M059J (cell line): ENCODE measurements at places on chromosomes 3 and 15. TPM values are rescaled to one million over a fixed set of nuclear protein-coding genes. Genes with fewer than 3 reads are reported as not detected.
A peak's percentile ranks its signal among the peaks of the same experiment; 100 is the strongest.

ARHGEF26 gene
- total RNA-seq = 4.1 and 5.8 TPM in 2 replicates

HCLS1 gene
- total RNA-seq = 0.81 TPM in 1 of 2 replicates, not detected in the other

CCDC80 gene
- total RNA-seq = 136 and 288 TPM in 2 replicates

SLC9C1 gene
- total RNA-seq = not detected in 2 replicates

SLC2A2 gene
- total RNA-seq = 0.12 and 0.32 TPM in 2 replicates

CP gene
- total RNA-seq = 2.7 and 3.4 TPM in 2 replicates

CPNE4 gene
- total RNA-seq = 0.32 TPM in 1 of 2 replicates, not detected in the other

SLC38A3 gene
- total RNA-seq = 0.89 and 0.96 TPM in 2 replicates

MIX23 gene
- 56.4 and 112 TPM in 2 replicates for total RNA-seq

INAFM2 gene
- 21.6 and 29.3 TPM in 2 replicates for total RNA-seq

CCDC54 gene
- not detected in 2 replicates for total RNA-seq

CTXN2 gene
- total RNA-seq = 0.20 TPM in 1 of 2 replicates, not detected in the other

VGLL3 gene
- total RNA-seq = 13.9 and 17.5 TPM in 2 replicates

DNA sequence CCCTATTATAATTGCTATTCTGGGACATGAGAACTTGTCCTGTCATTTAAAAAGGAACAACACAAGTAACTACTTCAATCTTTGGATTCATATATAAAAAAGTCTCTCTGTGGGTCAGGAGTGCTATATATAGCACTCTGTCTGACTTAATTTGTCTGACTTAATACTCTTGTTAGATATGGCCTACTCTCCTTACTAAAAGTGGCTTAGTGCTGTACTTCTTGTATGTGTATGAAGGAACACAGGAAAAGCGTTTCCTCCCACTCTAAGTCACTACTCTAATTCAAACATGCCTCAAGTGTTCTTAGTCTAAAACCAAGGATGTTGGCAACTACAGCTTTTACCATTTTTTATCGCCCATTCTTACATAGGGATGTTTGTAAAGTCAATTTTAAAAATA is 255.2 kb upstream of the ROBO1 start:
- no peak for DNase-seq

- peak; percentile 20 for DNase-seq
Measured at GRCh38 chr15:77402740-77403379, 17.0 kb downstream of the PEAK1 start.

- no peak for DNase-seq
Measured at GRCh38 chr3:11713171-11713570, 69.5 kb upstream of the VGLL4 start.

DNA sequence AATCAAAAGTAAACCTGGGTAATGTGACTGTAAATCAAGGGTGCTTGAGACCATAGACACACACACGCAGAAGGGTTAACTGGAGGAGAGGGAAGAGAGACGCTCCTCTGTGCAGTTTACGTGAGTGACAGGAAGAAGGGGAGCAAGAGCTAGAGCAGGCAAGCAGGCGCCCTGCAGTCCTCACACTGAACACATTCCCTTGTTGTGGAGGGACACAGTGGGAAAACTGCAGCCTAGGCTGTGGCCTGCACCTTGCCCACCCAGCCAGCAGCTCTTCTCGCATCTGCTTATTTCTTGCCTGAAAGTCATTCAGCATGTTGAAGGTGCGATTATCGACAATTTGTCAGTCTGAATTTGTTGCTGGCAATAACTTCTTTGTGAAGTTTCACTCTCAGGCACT is 24.2 kb downstream of the SOX2 start:
- DNase-seq = no peak

DNA sequence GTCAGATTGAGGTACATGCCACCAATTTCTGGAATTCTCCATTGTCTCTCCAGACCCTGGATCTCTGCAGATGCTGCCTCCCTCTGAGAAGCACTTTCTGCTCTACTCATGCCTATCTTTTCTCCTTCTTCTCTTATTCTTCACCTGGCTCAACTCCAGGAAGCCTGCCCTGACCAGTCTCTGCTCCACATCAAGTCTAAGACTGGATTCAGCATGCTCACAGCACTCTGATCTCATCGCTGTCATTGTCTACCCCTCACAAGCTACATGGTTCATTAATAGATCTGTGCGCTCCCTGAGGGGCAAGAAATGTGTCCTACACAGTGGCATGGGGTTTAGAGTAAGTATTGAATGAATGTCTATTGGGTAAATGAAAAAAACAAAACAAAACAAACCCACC is 38.7 kb downstream of the CCR4 start:
- DNase-seq = no peak

GRCh38 chr3:57331078-57331610 is 38.7 kb upstream of the ASB14 start:
- DNase-seq = no peak

GRCh38 chr3:168251371-168251770 is 155.6 kb upstream of the GOLIM4 start:
- DNase-seq = no peak

DNA sequence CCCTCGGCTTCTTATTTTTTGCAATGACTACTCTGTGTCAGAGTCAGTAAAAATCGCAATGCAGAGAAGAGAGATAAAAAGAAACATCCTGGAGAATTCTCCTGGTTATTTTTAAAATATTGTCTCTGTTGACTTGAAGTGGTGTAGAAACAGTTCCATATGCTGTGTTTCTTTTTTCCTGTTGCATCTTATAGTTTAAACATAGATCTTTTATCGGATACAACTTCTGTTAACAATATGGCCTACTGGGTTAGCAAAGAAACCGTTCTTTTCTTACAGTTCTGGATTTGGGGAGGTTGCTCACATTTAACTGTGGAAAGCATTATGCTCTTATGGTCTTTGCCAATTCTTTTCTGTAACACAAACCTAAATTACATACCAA is 769.1 kb upstream of the CFAP20DC start:
- DNase-seq = no peak

- no peak for DNase-seq
Measured at GRCh38 chr15:62440362-62441105, 275.4 kb upstream of the C2CD4B start.

DNA sequence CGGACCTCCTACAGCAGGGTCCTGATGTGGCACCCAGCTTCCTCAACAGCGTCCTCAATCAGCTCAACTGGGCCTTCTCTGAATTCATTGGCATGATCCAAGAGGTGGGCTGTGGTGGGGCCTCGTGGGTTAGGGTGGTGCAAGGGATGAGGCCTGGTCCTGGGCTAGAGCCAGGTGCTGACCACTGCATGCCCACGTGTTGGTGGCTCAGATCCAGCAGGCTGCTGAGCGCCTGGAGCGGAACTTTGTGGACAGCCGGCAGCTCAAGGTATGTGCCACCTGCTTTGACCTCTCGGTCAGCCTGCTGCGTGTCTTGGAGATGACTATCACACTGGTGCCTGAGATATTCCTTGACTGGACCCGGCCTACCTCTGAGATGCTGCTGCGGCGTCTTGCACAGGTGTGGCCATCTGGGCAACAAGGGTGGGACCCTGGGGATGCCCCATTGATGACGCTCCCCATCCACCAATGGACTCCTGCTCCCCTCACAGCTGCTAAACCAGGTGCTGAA is 3.8 kb downstream of the AMIGO3 start:
- no peak for DNase-seq

DNA sequence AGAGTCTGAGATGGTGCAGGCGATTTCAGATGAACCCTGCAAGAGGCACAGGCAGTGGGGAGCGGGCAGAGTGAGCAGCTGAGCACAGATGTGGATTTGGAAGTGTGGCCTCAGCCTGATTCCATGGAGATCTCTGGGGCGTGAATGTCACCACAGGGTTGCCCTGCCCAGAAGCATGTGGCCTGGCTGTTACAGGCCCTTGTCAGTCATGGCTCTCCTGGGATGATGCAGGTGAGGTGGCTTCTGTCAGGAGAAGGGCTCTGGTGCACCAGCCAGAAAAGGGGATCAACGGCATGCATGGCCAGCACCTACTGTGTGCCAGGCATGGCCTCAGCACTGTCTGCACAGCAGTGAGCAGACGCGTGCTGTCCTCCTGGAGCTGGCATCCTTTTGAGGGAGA is 11.9 kb downstream of the HDAC11 start:
- no peak for DNase-seq

- no peak for DNase-seq
Measured at GRCh38 chr15:62825191-62825590, 217.4 kb upstream of the TPM1 start.

- peak; percentile 79 for DNase-seq
Measured at GRCh38 chr3:5013021-5013906, 34.0 kb downstream of the BHLHE40 start.

DNA sequence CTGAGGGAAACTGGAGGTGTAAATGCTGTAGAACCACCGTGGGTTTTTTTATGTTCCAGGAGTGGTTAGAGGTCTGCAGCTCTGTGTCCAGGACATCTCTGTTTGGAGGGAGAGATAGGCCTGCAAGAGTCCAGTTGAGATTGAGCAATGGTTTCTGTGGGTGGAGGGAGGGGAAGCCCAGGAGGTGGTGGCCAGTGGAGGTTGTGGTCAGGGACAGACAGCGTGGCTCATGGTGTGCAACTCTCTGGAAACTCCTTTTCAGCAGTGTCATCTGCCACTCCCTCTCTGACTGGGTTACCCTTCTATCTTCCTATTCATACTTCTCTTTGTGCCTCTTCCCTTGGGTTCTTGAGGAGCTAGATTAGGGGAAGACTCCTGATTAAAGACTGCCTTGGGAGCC is 9.6 kb downstream of the XCR1 start:
- DNase-seq = peak; percentile 18

- DNase-seq = peak; percentile 89
Measured at GRCh38 chr3:194300382-194300758, 50.8 kb downstream of the CPN2 start.

- DNase-seq = no peak
Measured at GRCh38 chr3:10774129-10774670, 41.8 kb upstream of the SLC6A11 start.

- peak; percentile 58 for DNase-seq
Measured at GRCh38 chr3:62567097-62568021, 194.0 kb upstream of the FEZF2 start.

DNA sequence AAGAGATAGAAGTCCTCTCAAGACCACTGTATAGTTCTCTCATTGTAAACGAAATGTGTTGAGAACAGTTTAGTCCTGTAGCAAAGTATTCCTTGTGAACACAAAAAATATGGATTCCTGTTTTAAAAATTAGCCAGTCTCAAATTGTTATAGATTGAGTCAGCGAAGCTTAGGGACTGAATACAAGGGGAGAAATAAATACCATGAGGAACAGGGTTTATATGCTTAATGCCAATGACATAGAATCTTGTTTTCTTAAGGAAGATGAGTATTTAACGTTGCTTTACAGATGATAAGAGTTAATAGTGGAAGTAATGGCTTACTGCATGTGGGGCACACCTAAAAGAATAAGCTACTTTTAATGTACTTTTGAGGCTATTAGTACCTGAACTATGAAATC is 37.9 kb downstream of the SETD5 start:
- no peak for DNase-seq

DNA sequence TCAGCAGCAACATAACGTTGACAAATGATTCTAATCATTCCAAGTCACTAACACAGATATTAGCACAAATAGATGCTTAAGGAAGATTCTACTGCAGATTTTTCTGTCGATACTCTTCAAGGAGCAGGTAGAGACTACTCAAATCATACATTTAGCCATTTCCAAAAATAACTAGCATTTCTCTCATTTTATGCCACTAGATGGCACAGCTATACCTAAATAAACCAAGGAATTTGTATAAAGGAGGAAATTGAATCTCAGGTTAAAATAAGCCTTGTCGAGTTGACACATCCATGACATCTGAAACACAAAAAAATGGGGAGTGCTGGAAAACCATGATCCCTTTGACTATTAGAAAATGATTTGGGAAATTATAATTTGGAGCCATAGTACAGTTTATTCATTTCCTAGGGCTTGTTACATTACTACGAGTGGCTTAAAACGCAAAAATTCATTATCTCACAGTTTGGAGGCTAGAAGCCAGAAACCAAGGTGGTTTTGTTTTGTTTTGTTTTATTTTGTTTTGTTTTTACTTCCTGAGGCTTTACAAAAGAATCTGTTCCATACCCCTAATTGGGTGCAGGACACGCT is 59.5 kb upstream of the STRIT1 start:
- peak; percentile 41 for DNase-seq

DNA sequence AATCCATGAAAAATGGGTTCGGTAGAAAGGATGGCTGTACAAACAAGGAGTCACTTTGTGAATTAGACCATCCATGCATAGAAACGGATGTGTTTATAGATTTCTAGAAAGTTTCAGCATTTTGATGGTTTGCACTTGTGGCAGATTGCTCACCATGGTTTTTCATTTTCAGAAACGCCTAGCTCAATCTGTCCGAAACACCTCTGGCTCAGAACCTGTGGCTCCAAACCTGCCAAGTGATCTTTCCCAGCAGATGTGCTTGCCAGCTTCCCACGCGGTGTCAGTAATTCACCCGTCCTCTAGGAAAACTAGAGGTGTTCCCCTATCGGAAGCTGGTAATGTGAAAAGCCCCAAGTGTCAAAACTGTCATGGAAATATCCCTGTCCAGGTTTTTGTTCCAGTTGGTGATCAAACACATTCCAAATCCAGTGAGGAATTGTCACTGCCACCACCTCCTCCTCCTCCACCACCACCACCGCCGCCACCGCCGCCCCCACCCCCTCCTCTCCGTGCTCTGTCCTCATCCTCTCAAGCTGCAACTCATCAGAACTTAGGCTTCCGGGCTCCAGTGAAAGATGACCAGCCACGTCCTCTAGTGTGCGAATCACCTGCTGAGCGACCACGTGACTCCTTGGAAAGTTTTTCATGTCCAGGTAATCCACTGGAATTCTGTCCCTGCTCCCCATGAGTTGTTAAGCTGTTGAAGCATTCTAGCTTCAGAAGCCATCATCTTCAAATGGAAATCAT is 21.2 kb downstream of the WHAMM start:
- DNase-seq = no peak

- peak; percentile 91 for DNase-seq
Measured at GRCh38 chr15:87877114-87877810, 379.3 kb downstream of the NTRK3 start.

- DNase-seq = no peak
Measured at GRCh38 chr3:4065085-4065484, 238.1 kb upstream of the SETMAR start.

DNA sequence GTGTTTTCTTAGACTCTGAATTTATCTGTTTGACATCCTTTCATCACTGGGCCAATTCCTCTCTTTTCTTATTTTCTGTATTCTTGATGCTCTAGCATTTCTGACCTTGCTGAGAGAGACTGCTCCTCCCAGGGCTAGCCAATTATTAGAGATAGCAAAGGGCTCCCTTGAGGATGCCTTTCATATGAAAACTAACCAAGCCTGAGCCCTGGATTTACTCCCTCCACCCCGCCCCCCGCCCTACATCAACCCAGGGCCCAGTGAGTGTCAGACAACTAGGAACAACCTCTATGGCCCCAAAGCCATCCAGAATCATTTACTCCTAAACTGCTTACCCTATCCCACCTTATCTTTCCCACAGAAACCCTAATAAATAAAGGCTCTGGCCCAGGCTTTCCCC is 69.7 kb upstream of the LARS2 start:
- DNase-seq = no peak

- DNase-seq = no peak
Measured at GRCh38 chr3:62193586-62194345, 179.6 kb downstream of the FEZF2 start.

GRCh38 chr3:187212705-187213104 is 15.4 kb downstream of the RTP1 start:
- no peak for DNase-seq

DNA sequence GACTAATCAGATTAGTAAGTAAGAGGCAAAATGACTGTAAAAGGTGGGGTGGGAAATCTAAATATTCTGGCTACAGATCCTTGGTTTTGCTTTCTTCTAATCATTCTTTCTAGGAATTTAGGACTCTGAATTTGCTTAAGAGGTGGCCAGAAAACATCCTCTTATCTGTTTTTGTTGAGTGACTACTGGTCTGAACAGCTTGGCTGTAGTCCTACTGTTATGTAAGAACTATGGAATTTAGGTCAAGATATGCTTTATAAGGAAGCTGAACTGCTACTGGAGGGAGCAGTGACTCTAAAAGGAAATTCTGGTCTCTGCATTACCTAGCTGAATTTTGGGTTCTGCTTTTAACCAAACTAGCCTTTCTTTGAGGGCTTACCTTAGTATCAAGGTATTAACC is 33.5 kb upstream of the CSPG5 start:
- DNase-seq = peak; percentile 61
